ENCODE measurements at places on chromosomes 16 and 17. TPM values are rescaled to one million over a fixed set of nuclear protein-coding genes. Genes with fewer than 3 reads are reported as not detected.

GCGR gene
- total RNA-seq: not detected

CHAD gene
- 1.6 TPM for total RNA-seq

TRIM47 gene
- 21.3 TPM for total RNA-seq

CLUH gene
- total RNA-seq: 137 TPM

PGAP6 gene
- 36.8 TPM for total RNA-seq

DNA sequence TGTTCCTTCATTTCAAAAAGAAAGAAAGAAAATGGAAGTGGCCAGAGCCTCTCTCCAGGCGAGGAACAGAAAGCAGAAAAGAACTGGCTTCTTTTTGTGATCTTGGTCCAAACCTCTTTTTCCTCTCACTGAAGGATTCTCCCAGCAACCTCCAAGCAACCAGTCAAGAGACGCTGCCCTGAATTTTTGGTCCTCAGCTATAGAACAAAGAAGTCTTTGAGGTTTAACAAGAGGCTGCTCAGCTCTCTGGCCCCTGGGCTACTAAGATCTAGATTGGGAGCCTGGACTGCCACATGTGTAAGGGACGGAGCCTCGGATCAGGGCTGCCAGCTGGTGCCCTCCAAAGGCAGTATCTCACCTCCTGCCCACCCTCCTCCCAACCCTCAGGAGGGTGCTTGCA, 62.6 kb downstream of the AXIN2 start:
- DNase-seq: no peak
- H3K27ac ChIP-seq: no peak overlapping the region
- H3K36me3 ChIP-seq: no peaks in the 10 kb centered on the region
- no peaks in the 10 kb centered on the region for H3K27me3 ChIP-seq
- H3K4me1 ChIP-seq: no peaks in the 10 kb centered on the region
- H3K4me3 ChIP-seq: no peak overlapping the region

- H3K36me3 ChIP-seq: no peaks in the 10 kb centered on the region
- no peaks in the 10 kb centered on the region for H3K27me3 ChIP-seq
- peak; percentile 86 for DNase-seq
- peak overlapping the region; percentile 43 for H3K27ac ChIP-seq
- peak overlapping the region; percentile 33 for H3K4me3 ChIP-seq
These were observed 17.6 kb downstream of the ZNF213 start for GRCh38 chr16:3152277-3152990.

DNA sequence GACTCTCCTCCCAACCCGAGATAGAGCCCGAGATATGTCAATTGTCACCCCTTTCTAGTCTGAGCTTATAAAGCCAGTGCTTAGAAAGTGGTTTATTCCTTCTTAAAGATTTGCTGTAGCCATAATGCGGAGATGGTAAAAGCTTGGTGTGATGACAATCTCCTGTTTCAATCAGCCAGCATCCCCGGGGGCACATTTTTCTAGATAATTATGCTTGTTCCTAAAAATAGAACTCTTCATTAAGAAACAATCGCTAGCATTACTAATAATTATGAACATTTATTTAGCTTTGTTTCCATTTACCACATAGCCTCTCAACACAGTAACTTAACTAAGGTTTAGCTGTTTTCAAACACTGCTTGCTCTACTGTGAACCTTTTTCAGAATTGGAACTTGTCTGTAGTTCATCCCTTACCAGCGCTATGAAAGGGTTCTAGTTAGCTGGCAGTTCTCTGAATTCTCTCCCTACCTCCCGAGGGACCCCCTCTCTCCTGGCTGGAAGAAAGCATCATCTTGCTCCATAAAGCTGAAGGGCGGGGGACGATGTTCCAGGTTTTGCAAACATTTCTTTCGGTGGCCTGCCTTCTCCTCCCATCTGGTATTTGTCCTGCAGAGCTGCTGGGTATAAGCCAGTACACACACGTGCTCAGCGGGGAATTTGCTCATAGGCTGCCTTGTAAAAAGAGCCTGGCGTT, 922 bp upstream of the MRPL58 start:
- H3K4me1 ChIP-seq: peaks cover 5% of the 10 kb centered on the region
- H3K36me3 ChIP-seq: no peaks in the 10 kb centered on the region
- peak; percentile 73 for DNase-seq
- no peaks in the 10 kb centered on the region for H3K27me3 ChIP-seq
- H3K4me3 ChIP-seq: peak overlapping the region; percentile 57

DNA sequence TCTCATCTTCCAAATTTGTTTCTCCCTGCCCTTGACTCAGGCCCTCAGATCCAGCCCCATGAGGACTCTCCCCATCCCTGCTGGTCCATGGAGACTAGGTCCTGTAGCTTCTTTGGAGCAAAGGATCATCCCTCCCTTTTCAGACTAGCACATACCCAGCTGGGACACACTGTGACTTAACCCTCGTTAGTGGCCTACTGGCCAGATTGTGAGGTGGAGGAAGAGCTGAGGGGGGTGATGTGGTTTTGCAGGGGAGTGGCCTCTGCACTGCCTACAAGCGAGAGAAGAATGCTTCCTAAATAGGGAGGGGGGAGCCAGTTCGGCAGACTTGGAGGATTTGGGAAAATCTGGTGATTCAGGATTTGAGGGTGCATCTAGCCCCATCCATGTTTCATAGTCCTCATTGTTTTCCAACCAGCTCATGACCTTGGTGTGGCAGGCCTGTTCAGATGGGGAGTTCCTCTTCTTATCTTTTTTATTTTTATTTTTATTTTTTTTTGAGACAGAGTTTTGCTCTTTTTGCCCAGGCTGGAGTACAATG, 47.8 kb upstream of the SLC47A1 start:
- H3K36me3 ChIP-seq: no peaks in the 10 kb centered on the region
- H3K27me3 ChIP-seq: no peaks in the 10 kb centered on the region
- no peaks in the 10 kb centered on the region for H3K4me1 ChIP-seq
- no peak overlapping the region for H3K4me3 ChIP-seq

- H3K27ac ChIP-seq: peak overlapping the region; percentile 95
- peak overlapping the region; percentile 78 for H3K4me3 ChIP-seq
- H3K36me3 ChIP-seq: no peaks in the 10 kb centered on the region
- H3K27me3 ChIP-seq: no peaks in the 10 kb centered on the region
- peaks cover 1% of the 10 kb centered on the region for H3K4me1 ChIP-seq
These were observed 834 bp upstream of the TXNDC11 start for GRCh38 chr16:11743308-11744074.

DNA sequence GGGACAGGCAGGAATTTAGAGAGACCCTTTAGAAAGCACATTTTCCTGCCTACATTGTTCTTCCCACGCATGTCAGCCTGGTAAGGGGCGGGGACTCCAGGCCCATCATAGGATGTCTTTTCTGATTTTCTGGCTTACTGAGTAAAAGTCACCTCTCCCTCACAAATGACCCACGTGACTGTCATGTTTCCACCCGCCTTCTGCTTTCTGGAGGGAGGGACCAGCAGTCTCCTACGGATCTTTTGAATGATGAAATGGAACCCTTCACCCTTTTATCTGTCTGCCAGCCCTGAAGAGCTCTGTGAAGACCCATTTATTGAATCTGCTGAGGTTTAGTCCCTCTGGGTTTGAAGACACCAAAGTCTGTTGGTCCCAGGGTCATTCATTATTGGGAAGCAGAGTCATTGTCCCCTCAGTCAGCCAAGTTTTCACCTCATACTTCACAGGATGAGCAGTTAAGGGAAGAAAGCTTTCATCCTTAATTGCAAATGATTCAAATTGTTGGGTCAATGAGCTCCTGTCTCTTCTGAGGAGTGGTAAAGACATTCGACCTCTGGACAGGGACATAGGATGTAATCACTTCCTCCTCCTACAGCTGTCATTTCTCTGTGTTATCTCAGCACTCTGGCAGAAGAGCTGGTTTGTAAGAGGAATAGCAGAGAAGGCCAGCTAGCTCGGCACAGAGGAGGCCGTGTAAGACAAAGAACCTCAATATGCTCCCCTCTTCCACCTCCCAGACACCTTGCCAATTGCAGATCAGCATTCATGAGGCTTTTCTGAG, 446.1 kb downstream of the HS3ST3B1 start:
- H3K36me3 ChIP-seq: no peaks in the 10 kb centered on the region
- H3K27me3 ChIP-seq: no peaks in the 10 kb centered on the region
- H3K4me3 ChIP-seq: no peak overlapping the region
- no peak overlapping the region for H3K27ac ChIP-seq
- H3K4me1 ChIP-seq: no peaks in the 10 kb centered on the region

GRCh38 chr17:602436-602835, 112.2 kb downstream of the VPS53 start:
- H3K4me3 ChIP-seq: no peak overlapping the region
- DNase-seq: no peak
- H3K36me3 ChIP-seq: no peaks in the 10 kb centered on the region
- no peaks in the 10 kb centered on the region for H3K4me1 ChIP-seq
- no peaks in the 10 kb centered on the region for H3K27me3 ChIP-seq
- no peak overlapping the region for H3K27ac ChIP-seq

GRCh38 chr17:74877592-74878548, 5.1 kb upstream of the FDXR start:
- no peaks in the 10 kb centered on the region for H3K4me1 ChIP-seq
- no peak overlapping the region for H3K4me3 ChIP-seq
- H3K27ac ChIP-seq: no peak overlapping the region
- no peaks in the 10 kb centered on the region for H3K27me3 ChIP-seq
- DNase-seq: no peak

GRCh38 chr16:85843471-85844168, 44.1 kb downstream of the COX4I1 start:
- no peaks in the 10 kb centered on the region for H3K4me1 ChIP-seq
- H3K27ac ChIP-seq: no peak overlapping the region
- peaks cover 5% of the 10 kb centered on the region for H3K27me3 ChIP-seq
- H3K4me3 ChIP-seq: no peak overlapping the region
- H3K36me3 ChIP-seq: no peaks in the 10 kb centered on the region
- DNase-seq: no peak

- H3K27me3 ChIP-seq: no peaks in the 10 kb centered on the region
- no peak for DNase-seq
- peaks cover 4% of the 10 kb centered on the region for H3K4me1 ChIP-seq
- no peaks in the 10 kb centered on the region for H3K36me3 ChIP-seq
- H3K27ac ChIP-seq: no peak overlapping the region
These were observed 50.0 kb downstream of the CBFA2T3 start for GRCh38 chr16:88927010-88927409.

DNA sequence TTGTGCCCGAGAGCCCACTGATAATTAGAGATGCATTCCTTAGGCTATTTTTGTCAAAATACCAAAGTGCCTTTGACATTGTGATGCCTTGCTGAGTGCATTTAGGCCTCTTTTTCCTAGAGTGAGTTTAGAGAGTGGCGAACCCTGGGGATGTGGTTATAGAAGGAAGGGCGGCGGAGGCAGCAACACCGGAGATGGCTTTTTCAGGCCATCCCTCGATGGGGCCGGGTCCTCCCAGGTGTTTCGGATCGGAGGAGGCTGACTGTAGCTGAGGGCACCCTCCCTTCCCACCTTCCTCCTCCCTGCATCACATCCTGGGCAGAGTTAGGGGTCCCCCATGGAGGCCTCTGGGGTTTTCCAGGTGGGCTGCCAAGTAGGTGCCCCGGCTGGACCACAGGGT, 6.6 kb upstream of the SNAI3 start:
- peaks cover 3% of the 10 kb centered on the region for H3K27me3 ChIP-seq
- no peak overlapping the region for H3K4me3 ChIP-seq
- H3K4me1 ChIP-seq: no peaks in the 10 kb centered on the region
- H3K36me3 ChIP-seq: no peaks in the 10 kb centered on the region
- H3K27ac ChIP-seq: no peak overlapping the region
- no peak for DNase-seq

DNA sequence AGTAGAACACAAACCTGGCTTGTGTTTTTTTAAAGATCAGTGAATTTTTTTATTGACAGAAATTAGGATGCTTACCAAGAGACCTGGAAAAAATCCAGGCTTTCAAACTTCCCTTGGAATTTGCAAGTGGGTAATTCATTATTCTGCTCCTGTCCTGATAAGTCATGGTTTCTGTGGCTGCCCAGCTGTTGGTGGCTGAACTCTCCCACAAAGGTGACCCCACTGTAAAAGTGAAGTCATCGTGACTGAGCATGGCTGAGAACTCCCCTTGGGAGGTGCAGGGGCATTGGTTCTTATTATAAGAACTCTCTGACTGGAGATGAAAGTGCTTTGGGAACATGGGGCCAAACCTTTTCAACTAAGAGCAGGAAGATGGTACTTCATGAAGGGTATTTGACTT, 46.6 kb upstream of the TANC2 start:
- H3K4me3 ChIP-seq: no peak overlapping the region
- DNase-seq: no peak
- no peak overlapping the region for H3K27ac ChIP-seq

DNA sequence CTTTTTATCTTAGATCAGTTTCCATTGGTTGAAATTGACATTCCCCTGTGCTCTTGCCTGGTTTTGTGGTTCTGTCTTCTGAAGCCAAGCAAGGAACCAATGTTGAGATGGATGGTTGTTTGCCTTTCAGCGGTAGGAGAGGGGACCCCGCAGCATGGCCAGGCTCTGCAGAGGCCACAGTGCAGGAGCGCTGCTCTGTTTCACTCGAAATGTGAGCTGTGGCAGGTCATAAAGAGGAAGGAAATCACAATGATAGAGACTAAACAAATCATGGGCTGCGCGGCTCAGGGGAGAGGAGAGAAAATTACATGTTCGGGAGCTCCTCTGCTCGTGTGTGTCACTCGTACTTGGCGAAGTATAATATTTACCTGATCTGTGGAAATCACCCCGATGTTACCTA, 148.2 kb downstream of the SNX29 start:
- no peaks in the 10 kb centered on the region for H3K36me3 ChIP-seq
- no peak for DNase-seq
- no peak overlapping the region for H3K27ac ChIP-seq
- H3K4me1 ChIP-seq: no peaks in the 10 kb centered on the region

DNA sequence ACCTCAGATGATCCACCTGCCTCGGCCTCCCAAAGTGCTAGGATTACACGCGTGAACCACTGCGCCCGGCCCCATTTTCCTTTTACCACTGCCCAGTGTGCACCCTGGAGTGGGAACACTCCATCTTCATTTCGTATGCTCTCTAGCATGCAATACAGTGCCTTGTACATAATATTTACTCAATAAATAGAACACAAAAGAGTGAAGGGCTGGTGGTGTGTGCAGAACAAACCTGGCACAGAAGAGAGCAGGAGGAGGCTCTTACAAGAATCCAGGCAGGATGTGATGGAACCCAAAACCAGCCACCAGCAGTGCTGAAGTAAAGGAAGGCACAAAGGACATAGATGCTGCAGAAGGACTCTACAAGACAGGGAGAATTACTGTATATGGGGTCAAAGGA, 7.3 kb downstream of the KRT37 start:
- no peak for DNase-seq
- no peaks in the 10 kb centered on the region for H3K36me3 ChIP-seq
- H3K4me3 ChIP-seq: no peak overlapping the region
- H3K4me1 ChIP-seq: peaks cover 3% of the 10 kb centered on the region

DNA sequence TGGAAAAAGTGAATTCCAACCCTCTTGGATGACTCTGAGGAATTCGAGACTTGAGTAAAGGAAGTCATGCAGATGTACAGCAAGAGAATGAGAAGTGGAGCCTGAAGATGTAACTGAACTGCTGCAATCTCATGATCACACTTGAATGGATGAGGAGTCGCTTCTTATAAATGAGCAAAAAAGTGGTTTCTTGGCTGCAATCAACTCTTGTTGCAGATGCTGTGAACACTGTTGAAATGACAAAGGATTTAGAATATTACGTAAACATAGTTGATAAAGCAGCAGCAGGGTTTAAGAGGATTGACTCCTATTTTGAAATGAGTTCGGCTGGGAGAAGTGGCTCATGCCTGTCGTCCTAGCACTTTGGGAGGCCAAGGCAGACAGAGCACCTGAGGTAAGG, 25.5 kb downstream of the ASPA start:
- DNase-seq: no peak
- H3K4me1 ChIP-seq: no peaks in the 10 kb centered on the region
- no peak overlapping the region for H3K4me3 ChIP-seq
- no peaks in the 10 kb centered on the region for H3K36me3 ChIP-seq

- no peaks in the 10 kb centered on the region for H3K27me3 ChIP-seq
- peaks cover 5% of the 10 kb centered on the region for H3K4me1 ChIP-seq
These were observed 121.4 kb downstream of the BANP start for GRCh38 chr16:88072571-88073001.
